ENCODE measurements at places on chromosomes 13 and 19. TPM values are rescaled to one million over a fixed set of nuclear protein-coding genes. Genes with fewer than 3 reads are reported as not detected.
A peak's percentile ranks its signal among the peaks of the same experiment; 100 is the strongest.

GRCh38 chr19:17332677-17333581 is 1.7 kb downstream of the ANO8 start:
- no peak overlapping the region for H3K4me3 ChIP-seq
- H3K36me3 ChIP-seq = no peaks in the 10 kb centered on the region
- no peak for DNase-seq
- peaks cover 28% of the 10 kb centered on the region for H3K4me1 ChIP-seq

- no peaks in the 10 kb centered on the region for H3K4me1 ChIP-seq
- DNase-seq = no peak
- no peaks in the 10 kb centered on the region for H3K36me3 ChIP-seq
These were observed 31.0 kb downstream of the TDRD12 start for GRCh38 chr19:32750441-32751055.

DNA sequence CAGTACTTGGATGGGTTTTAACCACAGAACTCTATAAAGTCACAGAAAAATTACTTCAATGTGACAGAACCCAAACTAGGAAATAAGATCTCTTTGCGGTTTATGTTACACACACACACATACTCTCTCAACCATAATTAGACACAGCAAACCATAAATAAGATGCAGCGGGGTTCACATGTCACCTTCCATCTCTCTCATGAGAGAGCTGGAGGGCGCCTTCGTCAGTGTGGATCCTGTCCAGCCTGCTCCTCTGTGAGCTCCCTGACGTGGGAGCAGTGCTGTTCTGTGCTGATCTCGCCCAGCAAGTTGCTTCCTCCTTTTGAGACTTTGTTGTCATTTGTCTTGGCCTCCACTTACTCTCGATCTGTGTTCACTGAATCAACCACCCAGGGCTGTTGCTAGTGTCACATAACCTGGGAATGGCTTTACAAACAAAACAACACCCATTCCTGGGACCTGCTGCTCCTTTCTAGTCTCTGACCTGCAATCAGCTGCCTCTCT is 204.9 kb upstream of the KL start:
- no peak for DNase-seq
- no peaks in the 10 kb centered on the region for H3K4me1 ChIP-seq
- H3K4me3 ChIP-seq = no peak overlapping the region

DNA sequence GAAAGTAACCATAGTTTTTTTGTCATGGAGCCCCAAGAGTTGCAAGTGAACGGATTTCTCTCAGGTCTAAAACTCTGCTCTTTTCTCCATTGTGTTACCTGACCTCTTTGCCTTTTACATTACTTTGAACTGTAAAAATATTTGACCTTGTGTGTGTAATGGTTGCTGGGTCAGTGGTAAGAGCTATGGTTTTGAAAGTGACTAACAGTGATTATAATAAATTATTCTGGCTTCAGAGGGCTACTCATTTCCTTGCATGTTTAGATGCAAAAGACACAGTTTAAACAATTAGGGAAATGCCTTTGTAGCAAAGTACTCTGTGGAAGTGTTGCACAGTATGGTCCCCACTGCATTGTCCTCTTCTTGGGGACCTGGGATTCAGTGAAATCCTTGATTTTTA is 29.3 kb upstream of the PSG8 start:
- no peak overlapping the region for H3K4me3 ChIP-seq
- H3K27me3 ChIP-seq = no peaks in the 10 kb centered on the region
- DNase-seq = no peak
- no peak overlapping the region for H3K27ac ChIP-seq
- H3K4me1 ChIP-seq = no peaks in the 10 kb centered on the region
- H3K36me3 ChIP-seq = no peaks in the 10 kb centered on the region

Gene ZNF708
- 8.1 TPM for total RNA-seq

GRCh38 chr19:58401840-58402421 is 6.5 kb downstream of the RNF225 start:
- no peaks in the 10 kb centered on the region for H3K36me3 ChIP-seq
- H3K4me3 ChIP-seq = peak overlapping the region; percentile 70
- H3K27ac ChIP-seq = peak overlapping the region; percentile 74

Gene RPS16
- total RNA-seq = 1,820 TPM

DNA sequence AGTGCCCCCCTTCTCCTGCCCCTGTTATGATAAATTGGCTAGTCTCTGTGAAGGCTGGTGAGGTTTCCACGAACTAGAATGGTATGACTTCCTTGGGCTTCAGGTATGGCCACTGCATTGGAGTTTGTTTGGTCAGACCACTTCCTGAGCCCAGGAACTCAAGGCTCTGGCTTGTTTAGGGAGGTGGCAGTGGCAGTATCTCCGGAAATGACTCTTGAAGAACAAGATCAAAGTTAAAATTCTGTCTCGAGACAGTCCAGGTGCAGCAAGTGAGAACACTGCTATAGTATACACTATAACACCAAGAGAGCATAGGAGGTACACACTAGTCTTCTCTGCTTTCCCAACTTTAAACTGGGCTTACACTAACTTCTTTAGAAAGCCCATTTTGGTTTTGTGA is 309.1 kb downstream of the KLF12 start:
- no peaks in the 10 kb centered on the region for H3K4me1 ChIP-seq
- no peak overlapping the region for H3K4me3 ChIP-seq
- no peaks in the 10 kb centered on the region for H3K27me3 ChIP-seq
- no peak for DNase-seq

Gene SIPA1L3
- total RNA-seq = 69.1 TPM

Gene ZNF225
- 7.6 TPM for total RNA-seq

GRCh38 chr19:11100049-11100448 is 10.8 kb downstream of the LDLR start:
- H3K4me3 ChIP-seq = no peak overlapping the region
- no peaks in the 10 kb centered on the region for H3K27me3 ChIP-seq
- H3K27ac ChIP-seq = no peak overlapping the region
- DNase-seq = no peak

- H3K27ac ChIP-seq = no peak overlapping the region
- no peak for DNase-seq
- no peaks in the 10 kb centered on the region for H3K36me3 ChIP-seq
- H3K4me3 ChIP-seq = no peak overlapping the region
- H3K27me3 ChIP-seq = no peaks in the 10 kb centered on the region
- H3K4me1 ChIP-seq = no peaks in the 10 kb centered on the region
These were observed 55.8 kb upstream of the KCTD15 start for GRCh38 chr19:33740811-33741396.

DNA sequence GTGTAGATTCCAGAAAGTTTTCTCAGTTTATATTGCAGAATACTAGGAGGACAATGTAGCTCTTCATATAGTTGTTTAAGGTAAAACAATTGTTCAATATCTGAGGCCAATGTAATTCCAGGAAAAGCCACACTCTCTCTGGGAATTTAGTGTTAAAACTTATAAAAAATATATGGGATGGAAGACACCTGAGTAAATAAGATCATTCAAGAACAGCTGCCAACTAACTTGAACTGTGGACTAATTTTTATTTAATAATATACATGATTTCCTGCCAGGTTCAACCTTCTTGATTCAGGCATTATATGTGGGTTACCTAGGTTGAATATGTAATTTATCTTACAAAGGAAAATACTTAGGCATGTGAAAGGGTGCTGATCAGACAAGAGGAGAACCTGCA is 841.1 kb upstream of the PRR20A start:
- H3K4me1 ChIP-seq = no peaks in the 10 kb centered on the region
- H3K36me3 ChIP-seq = no peaks in the 10 kb centered on the region
- no peaks in the 10 kb centered on the region for H3K27me3 ChIP-seq
- H3K4me3 ChIP-seq = no peak overlapping the region
- DNase-seq = no peak

GRCh38 chr13:100434010-100434763 is 154.4 kb downstream of the GGACT start:
- no peak overlapping the region for H3K4me3 ChIP-seq
- H3K36me3 ChIP-seq = no peaks in the 10 kb centered on the region
- H3K4me1 ChIP-seq = no peaks in the 10 kb centered on the region

Gene APOC4
- not detected for total RNA-seq

DNA sequence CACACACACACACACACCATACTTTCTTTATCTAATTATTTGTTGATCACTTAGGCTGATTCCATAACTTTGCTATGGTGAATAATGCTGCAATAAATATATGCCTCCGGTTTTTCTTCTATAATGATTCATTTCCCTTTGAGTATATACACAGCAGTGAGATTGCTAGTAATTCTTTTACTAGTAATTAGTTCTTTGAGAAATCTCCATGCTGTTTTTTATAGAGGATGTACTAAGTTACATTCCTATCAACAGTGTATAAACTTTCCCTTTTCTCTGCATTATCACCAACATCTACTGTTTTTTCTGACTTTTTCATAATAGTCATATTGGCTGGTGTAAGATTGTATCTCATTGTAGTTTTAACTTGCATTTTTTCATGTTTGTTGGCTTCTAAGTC is 1405.1 kb downstream of the PCDH9 start:
- no peaks in the 10 kb centered on the region for H3K27me3 ChIP-seq
- DNase-seq = no peak
- H3K27ac ChIP-seq = no peak overlapping the region
- H3K36me3 ChIP-seq = no peaks in the 10 kb centered on the region
- no peak overlapping the region for H3K4me3 ChIP-seq

DNA sequence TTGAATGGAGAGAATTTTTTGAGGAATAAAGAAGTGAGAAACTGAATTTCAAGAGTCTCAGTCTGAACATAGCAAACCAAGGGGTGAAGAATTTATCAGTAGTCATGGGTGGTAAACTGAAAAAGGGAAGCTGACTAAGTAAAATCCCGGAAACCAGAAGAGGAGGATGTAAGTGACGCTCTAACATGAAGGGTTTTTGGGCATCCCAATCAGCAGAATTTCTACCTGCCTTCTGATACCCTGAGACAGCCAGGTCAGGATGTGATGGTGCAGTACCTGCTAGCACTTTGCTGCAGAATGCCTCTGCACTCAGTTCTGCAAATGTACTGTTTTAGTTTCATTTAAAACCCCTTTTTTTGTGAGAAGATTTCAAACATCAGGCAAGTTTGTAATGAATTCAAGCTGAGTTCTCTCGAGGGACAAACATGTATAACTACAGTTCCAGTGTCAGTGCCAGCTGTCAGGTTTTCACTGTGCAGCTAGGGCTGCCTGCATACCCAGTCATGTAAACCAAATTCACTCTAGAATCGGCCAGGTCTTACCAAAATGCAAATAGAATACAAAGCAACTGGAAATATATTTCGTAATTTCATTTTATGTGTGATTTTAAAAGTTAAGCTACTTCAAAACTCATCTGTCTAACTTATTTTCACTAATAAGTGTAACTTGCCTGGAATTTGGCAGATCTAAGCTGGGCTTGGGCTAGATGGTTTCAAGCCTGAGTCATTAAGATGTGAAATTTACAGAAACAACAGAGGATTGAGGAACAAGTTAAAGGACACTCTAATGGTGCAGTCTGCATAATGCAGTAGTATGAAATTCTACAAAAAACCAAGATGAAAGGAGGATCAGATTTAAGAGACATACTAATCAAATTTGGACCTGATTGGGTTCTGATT is 13.8 kb downstream of the METTL21C start:
- no peaks in the 10 kb centered on the region for H3K4me1 ChIP-seq
- H3K36me3 ChIP-seq = peaks cover 7% of the 10 kb centered on the region
- no peaks in the 10 kb centered on the region for H3K27me3 ChIP-seq
- DNase-seq = no peak
- no peak overlapping the region for H3K4me3 ChIP-seq
- H3K27ac ChIP-seq = no peak overlapping the region

Gene CYSLTR2
- total RNA-seq = 2.0 TPM

- H3K4me3 ChIP-seq = no peak overlapping the region
- DNase-seq = no peak
- no peaks in the 10 kb centered on the region for H3K36me3 ChIP-seq
- no peaks in the 10 kb centered on the region for H3K4me1 ChIP-seq
- H3K27me3 ChIP-seq = no peaks in the 10 kb centered on the region
- H3K27ac ChIP-seq = no peak overlapping the region
These were observed 5.0 kb upstream of the TEX29 start for GRCh38 chr13:111315347-111315995.

Gene CERS1
- not detected for total RNA-seq

- H3K27me3 ChIP-seq = no peaks in the 10 kb centered on the region
- H3K27ac ChIP-seq = no peak overlapping the region
- no peaks in the 10 kb centered on the region for H3K36me3 ChIP-seq
- no peak overlapping the region for H3K4me3 ChIP-seq
- no peaks in the 10 kb centered on the region for H3K4me1 ChIP-seq
- DNase-seq = no peak
These were observed 12.3 kb upstream of the ZNF283 start for GRCh38 chr19:43814663-43815352.

DNA sequence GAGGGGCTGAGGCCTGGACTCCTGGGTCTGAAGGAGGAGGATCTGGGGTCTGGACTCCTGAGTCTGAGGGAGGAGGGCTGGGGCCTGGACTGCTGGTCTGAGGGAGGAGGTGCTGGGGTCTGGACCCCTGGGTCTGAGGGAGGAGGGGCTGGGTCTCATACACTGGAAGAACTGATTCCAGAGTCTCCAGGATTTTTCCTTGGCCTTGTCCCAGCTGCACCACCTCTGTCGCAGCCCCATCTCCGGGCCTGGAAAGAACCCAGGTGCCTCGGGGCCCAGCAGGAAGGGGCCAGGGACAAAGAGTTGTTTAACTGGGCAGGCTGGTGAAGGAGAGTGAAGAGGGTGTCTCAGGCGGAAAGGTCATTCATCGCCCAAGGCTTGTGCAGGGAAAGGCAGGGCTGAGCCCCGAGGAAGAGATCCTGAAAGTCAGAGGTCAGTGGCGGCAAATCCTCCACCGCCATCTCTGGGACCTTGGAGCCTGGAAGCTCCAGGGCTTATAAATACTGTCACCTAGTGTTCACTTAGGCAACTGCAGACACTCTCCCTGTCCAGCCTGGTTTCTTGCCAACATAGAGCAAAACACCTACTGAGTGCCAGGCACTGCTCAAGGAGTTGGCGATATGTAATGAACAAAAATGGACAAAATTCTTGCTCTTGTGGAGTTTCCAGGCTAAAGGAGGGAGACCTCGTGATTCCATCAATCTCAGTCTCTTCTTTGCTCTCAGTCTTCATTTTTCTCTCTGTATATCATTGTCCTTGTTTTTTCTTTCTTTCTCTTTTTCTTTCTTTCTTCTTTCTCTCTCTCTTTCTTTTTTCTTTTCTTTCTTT is 4.4 kb upstream of the KCNN4 start:
- no peak for DNase-seq
- H3K27me3 ChIP-seq = no peaks in the 10 kb centered on the region
- H3K27ac ChIP-seq = no peak overlapping the region
- no peaks in the 10 kb centered on the region for H3K36me3 ChIP-seq
- peaks cover 26% of the 10 kb centered on the region for H3K4me1 ChIP-seq
- H3K4me3 ChIP-seq = no peak overlapping the region

GRCh38 chr19:28633319-28634018 is 579.5 kb downstream of the UQCRFS1 start:
- H3K36me3 ChIP-seq = no peaks in the 10 kb centered on the region
- no peak for DNase-seq
- H3K4me3 ChIP-seq = no peak overlapping the region
- no peak overlapping the region for H3K27ac ChIP-seq
- H3K4me1 ChIP-seq = no peaks in the 10 kb centered on the region

DNA sequence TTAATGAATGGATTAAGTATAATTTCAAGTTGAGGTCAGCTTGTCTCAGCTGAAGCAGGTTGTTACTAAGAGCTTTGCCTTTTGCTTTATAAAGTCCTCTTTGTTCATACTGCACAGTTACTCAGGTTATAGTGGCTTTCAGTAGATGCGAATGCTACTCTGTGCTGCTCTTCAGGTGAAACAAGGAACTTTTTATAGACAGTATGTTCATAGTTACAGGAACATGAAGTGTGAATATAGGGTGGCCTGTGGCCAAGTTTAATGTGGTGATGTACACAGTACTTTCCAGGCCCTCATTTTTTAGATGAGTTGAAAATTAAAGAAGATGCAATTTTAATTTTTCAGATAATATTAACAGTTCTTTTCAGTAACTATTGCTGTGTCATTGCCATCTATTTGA is 20.8 kb downstream of the SUGT1 start:
- no peaks in the 10 kb centered on the region for H3K27me3 ChIP-seq
- H3K27ac ChIP-seq = no peak overlapping the region
- no peaks in the 10 kb centered on the region for H3K4me1 ChIP-seq
- H3K4me3 ChIP-seq = no peak overlapping the region

Measured in upper lobe of left lung (tissue), 6 donors.